Cardiac muscle cell (in vitro differentiated cells and primary cell): ENCODE measurements at places on chromosomes 4 and X. TPM values are rescaled to one million over a fixed set of nuclear protein-coding genes. Genes with fewer than 3 reads are reported as not detected.

Gene TMEM31
- polyA plus RNA-seq = 1.7 and 1.8 TPM in 2 replicates

Gene TEX13C
- polyA plus RNA-seq = 0.24 TPM in 1 of 2 replicates, not detected in the other

Gene WAS
- 1.7 and 4.3 TPM in 2 replicates for polyA plus RNA-seq

Gene PASD1
- polyA plus RNA-seq = 0.13 TPM in 1 of 2 replicates, not detected in the other

Gene PWWP3B
- 19.2 and 26.0 TPM in 2 replicates for polyA plus RNA-seq

Gene CLNK
- not detected in 2 replicates for polyA plus RNA-seq

Gene RTL3
- not detected in 2 replicates for polyA plus RNA-seq

Gene RAI2
- 3.4 and 4.3 TPM in 2 replicates for polyA plus RNA-seq

Gene GAGE12H
- polyA plus RNA-seq = not detected in 2 replicates

Gene TCP11X2
- not detected in 2 replicates for polyA plus RNA-seq

Gene HELT
- not detected in 2 replicates for polyA plus RNA-seq

Gene MAGEB18
- not detected in 2 replicates for polyA plus RNA-seq

Gene HSD17B13
- polyA plus RNA-seq = 1.0 TPM in 1 of 2 replicates, not detected in the other

Gene RHOXF1
- polyA plus RNA-seq = 1.7 and 2.0 TPM in 2 replicates

Gene CBR4
- polyA plus RNA-seq = 28.3 and 34.6 TPM in 2 replicates

Gene TRIML1
- not detected in 2 replicates for polyA plus RNA-seq

Gene MAGEA4
- not detected in 2 replicates for polyA plus RNA-seq

Gene HEPH
- 52.3 and 109 TPM in 2 replicates for polyA plus RNA-seq

Gene TMEM192
- 14.0 and 17.3 TPM in 2 replicates for polyA plus RNA-seq

Gene FREM3
- polyA plus RNA-seq = not detected in 2 replicates

Gene GRIA3
- polyA plus RNA-seq = 3.3 and 6.1 TPM in 2 replicates

Gene FRG2
- not detected in 2 replicates for polyA plus RNA-seq

Gene MAOA
- 6.7 and 11.2 TPM in 2 replicates for polyA plus RNA-seq

Gene SHROOM3
- 13.7 and 21.6 TPM in 2 replicates for polyA plus RNA-seq

Gene TSPAN7
- polyA plus RNA-seq = 41.4 and 50.9 TPM in 2 replicates

Gene IBSP
- polyA plus RNA-seq = not detected in 2 replicates

Gene FGA
- 0.31 TPM in 1 of 2 replicates, not detected in the other for polyA plus RNA-seq

Gene DMRTC1
- 0.23 and 1.5 TPM in 2 replicates for polyA plus RNA-seq

Gene GAB1
- polyA plus RNA-seq = 11.9 and 16.0 TPM in 2 replicates

Gene LEF1
- polyA plus RNA-seq = 45.8 and 69.1 TPM in 2 replicates

Gene JADE3
- polyA plus RNA-seq = 6.0 and 7.0 TPM in 2 replicates

Gene PJA1
- 73.4 and 79.7 TPM in 2 replicates for polyA plus RNA-seq
